ENCODE measurements at places on chromosomes 16 and 17.
A peak's percentile ranks its signal among the peaks of the same experiment; 100 is the strongest.

GRCh38 chr17:80195671-80196529, 24.2 kb downstream of the SGSH start:
- peak; percentile 17 for DNase-seq

GRCh38 chr17:51118330-51119195, 2.1 kb downstream of the SPAG9 start:
- no peak for DNase-seq

- no peak for DNase-seq
Measured at GRCh38 chr17:40846515-40847144, 20.4 kb downstream of the KRT12 start.

- no peak for DNase-seq
Measured at GRCh38 chr16:66539623-66540469, 10.1 kb downstream of the TK2 start.

DNA sequence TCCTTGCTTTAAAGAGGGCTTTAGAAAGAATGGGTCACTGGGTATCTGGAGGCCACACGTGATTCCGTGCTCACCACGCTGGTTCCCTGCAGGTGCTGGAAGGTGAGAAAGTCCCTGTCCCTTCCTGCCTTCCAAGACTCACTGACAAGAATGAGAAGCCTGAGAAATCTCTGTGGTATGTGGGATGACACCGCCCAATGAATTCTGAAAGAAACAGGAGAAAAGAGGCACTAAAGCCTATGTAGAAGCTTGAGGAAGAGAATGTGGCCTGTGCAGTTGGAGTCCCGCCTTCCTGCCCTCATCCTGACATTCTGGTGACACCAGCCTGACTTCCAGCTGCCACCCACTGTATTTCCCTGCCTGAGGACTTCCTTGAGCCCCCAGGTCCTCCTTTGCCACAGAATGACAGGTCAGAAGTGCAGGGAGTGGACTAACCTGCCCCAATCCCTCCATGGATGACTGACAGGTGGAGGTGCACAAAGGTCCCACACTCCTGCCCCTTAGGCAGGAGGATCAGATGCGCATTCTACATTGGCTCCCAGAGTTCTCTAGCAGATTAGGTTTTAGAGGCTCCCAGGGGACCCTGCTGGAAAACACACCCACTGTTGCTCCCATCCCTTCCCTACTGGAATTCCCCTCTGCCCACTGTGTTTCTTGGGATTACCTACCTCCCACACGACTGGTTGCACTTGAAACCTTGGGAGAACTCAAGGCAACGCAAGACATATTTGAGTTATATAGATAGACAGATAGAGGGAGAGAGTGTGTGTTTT, 38.6 kb upstream of the TENT4B start:
- no peak for DNase-seq

GRCh38 chr17:1122533-1123392, 57.0 kb downstream of the ABR start:
- DNase-seq = peak; percentile 52

DNA sequence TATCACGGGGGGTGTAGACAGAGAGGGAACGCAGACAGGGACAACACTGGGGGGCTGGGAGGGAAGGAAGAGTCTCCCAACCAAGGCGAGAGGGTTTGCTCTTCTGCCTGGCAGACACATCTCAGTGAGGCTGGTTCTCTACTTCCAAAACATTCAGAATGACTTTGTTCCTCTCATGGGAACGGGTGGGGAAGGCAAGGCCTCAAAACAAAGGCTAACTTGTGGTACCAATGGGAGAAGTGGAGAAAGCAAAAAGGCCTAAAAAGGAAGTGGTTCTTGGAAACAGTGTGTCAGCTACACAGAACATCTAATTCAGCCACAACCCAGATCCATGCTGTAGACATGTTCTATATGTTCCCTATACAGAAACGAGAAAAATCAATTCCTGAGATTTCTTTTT, 7.5 kb downstream of the FLOT2 start:
- no peak for DNase-seq

- DNase-seq = no peak
Measured at GRCh38 chr16:30757316-30757715, 4.5 kb downstream of the CFAP119 start.

- peak; percentile 91 for DNase-seq
Measured at GRCh38 chr16:31071861-31072260, 2.2 kb downstream of the ZNF668 start.

- DNase-seq = no peak
Measured at GRCh38 chr16:17983847-17984639, 352.5 kb downstream of the NPIPA8 start.

GRCh38 chr16:1689853-1690252, 11.8 kb downstream of the JPT2 start:
- no peak for DNase-seq

DNA sequence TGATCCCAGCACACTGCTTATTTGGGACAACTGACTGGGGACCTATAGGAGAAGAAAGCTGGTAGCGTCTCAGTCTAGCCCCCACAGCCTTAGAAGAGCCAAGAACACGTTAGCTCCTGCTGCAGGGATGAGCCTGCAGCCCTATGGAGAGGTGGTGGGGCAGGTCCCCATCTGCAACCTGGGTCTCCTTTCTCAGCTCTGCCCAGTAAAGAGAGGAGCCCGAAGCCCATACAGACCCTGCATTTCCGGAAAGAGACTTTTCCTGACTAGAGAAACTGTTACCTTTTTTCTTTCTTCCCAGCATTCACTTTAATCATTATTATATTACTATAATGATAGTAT, 788 bp downstream of the METTL22 start:
- DNase-seq = no peak

GRCh38 chr17:29347831-29348629, 42.1 kb upstream of the TAOK1 start:
- DNase-seq = peak; percentile 48

GRCh38 chr17:82780195-82780594, 28.3 kb downstream of the TBCD start:
- DNase-seq = no peak

DNA sequence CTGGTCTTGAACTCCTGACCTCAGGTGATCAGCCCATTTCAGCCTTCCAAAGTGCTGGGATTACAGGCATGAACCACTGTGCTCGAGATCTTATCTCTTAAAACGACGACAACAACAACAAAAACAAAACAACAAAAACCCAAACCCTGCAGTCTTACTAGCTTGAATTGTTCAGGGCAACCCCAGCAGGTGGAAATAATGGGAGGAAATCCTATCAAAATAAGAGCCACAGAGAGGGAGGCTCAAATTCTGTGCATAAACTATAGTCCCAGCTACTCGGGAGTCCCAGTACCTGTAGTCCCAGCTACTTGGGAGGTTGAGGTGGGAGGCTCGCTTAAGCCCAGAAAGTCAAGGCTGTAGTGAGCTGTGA, 16.5 kb upstream of the ATP6V0A1 start:
- no peak for DNase-seq

DNA sequence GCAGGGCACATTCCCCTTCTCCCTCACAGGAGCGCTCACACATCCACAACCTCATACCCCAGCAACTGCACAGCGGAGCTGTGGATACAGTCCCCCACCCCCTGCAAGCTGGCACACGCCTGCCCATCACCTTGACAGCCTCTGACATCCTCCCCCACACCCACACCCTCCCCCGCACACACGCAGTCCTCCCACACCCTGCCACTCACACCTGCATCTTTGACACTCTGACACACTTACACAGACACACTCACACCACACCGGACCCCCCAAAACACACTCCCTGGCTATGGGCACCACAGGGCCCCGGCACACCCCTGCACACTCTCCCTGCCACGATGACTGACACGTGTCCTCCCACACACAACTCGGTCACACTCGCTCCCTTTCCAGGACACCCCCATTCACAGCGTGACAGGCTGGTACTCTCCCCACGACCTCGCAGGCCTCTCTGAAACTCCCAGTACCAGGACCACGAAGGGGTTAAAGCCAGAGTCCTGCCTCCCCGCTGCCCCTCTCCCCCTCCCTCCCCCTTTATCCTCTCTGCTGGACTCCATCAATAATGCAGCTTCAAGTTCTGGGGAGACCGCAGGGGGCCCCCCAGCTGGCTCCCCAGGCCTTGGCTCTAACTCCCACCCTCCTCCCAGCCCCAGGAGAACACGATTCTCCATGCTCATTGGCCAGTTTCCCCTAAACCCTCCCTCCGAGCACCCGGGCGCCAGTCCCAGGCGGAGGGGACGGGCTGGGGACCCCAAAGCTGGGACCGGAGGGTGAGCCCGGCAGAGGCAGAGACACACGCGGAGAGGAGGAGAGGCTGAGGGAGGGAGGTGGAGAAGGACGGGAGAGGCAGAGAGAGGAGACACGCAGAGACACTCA, at the start of gene PPP1R1B:
TSS of gene PPP1R1B (plus strand) at position 782 of the 876 bp plus-strand sequence. CDS start 441 bp downstream, outside the sequence.
- no peak for DNase-seq

DNA sequence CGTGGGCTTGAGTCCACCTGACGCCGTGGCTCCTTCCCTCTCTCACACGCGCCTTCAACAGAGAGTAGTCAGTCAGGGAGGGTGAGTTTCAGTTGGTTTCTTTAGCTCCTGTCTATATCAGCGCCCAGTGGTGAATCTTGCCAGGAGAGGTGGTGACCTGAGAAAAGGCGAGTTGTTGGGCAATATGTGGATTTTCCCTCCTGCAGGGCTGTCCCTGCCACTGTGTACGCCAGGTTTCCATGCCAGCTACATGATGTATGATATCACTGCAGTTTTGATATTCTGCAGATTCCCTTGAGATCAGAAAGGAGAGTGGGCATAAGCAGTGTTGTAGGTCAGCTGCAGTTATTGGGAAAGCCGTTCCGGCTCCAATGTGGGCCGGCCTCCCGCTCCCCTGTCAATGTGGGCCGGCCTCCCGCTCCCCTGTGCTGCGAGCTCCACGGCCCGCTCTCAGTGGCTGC, 31.4 kb downstream of the BANP start:
- no peak for DNase-seq

DNA sequence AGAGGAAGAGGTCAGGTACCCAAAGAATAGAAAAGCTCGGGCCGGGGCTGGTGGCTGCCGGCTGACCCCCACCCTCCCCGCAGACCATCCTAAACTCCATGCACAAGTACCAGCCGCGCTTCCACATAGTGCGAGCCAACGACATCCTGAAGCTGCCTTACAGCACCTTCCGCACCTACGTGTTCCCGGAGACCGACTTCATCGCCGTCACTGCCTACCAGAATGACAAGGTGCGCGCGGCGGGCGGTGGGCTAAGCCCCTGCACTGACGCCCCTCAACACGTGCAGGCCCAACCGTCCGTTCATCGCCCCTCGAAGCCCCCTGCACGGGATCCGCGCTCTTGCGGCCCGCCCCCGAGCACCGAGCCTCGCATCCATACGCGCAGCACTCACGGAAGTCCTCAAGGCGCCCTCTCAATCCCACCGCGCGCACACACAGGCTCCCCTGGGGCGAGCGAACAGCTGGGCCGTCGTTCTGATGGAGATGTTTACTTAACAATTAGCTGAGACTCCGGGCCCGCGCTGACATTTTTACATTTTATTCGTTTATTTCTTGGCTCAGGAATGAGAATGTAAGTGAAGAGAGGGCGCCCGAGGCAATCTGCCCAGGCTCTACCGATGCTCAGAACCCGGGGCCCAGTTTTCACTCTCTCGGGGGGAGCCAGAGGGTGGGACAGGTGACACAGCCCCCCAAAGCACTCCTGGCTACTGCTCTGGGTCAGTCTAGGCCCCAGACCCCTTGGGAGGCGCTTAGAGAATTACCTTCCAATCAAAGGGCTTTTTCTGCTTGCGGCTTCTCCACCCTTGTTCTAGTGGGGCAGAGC, 3.5 kb downstream of the TBX2 start:
- no peak for DNase-seq

GRCh38 chr17:77346765-77347164, 206.0 kb downstream of the SEC14L1 start:
- DNase-seq = no peak

DNA sequence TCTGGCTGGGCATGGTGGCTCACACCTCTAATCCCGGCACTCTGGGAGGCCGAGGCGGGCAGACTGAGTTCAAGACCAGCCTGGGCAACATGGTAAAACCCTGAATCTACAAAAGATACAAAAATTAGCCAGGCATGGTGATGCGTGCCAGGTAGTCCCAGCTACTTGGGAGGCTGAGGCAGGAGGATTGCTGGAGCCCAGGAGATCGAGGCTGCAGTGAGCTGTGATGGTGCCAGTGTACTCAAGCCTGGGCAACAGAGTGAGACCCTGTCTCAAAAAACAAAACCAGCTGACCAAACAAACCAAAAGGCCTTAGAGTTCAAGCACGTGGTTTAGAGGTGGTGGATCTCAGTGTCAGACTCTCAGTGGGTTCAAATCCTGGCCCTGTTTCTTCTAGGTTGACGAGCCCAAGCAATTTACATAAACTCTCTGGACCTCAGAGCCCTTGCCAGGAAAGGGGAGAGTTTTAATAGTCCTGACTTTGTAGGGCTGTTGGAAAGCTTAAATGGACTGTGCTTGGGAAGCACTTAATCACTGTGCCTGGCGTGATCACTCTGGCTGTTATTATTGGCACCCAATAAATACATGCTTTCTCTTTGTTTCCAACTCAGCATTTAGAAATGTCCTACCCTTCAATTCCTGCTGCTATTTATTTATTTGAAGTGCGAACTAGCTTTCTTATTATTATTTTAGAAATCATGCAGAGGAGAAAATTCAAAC, 44.7 kb downstream of the ABCC1 start:
- no peak for DNase-seq

DNA sequence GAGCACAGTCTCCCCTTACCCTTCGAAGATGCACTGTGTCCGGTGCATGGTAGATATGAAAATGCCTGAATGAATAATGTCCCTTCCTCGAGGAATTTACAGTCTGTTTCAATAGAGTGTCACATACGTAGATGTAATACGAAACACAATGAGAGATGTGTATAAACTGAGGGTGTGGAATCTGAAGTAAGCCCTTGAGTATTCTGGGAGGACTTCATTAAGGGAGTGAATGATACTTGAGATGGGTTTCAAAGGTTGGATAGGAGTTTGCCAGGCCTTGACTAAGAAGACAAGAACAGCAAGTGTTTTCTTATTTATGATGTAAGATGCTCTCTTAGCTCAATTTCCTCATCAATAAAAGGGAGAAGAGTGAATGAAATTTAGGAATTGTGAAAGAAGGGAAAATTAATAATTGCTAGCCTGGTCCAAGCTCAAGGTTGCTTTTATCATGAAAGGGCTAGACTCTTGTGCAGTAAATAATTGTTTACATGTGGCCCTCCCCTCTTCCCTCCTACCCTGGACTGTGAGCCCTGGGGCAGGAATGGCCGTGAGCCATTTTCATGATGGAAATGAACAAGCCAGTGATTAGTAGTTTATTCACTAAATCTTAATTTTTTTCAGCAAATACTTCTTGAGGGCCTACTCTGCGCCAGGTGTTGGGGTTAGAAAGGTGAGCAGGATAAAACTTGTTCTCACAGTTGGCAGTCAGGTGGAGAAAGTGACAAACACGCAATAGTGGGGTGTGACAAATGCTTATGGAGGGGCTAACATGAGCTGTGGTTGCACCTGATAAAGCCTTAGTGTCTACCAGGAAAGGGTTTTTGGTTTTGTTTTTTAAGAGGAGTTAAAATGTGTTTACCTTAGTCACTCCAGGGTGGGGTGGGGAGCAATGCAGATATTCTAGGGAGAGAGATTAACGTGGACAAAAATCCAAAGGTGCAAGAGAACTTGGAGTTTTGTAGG, 1.6 kb downstream of the KIF22 start:
- DNase-seq = no peak

Measured in fibroblast of skin of right quadriceps (primary cell).